ENCODE measurements at places on chromosomes 3 and 15.

GRCh38 chr3:186534113-186534669, 10.0 kb downstream of the CRYGS start:
- no peak for DNase-seq

GRCh38 chr3:41304593-41304992, 105.3 kb downstream of the CTNNB1 start:
- DNase-seq, result no peak

DNA sequence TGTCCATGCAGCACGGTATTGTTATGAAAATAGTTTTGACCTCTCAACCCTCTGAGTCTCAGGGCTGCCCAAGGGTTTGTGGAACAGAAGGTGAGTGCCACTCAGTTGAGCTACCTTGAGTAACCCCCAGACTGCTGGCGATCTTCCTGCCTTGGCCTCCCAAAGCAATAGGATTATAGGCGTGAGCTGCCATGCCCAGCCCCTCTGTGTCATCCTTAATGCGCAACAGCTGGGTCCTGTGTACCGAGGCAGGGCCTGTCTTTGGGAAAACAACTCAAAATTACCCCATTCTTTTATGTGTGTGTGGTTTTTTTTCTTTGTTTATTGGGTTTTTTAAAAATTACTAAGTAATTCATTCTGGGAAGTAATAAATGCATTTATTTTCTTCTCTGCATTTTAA, 78.3 kb upstream of the TPM1 start:
- DNase-seq, result no peak

- no peak for DNase-seq
Observed at GRCh38 chr3:169992781-169993180, 26.2 kb downstream of the SEC62 start.

DNA sequence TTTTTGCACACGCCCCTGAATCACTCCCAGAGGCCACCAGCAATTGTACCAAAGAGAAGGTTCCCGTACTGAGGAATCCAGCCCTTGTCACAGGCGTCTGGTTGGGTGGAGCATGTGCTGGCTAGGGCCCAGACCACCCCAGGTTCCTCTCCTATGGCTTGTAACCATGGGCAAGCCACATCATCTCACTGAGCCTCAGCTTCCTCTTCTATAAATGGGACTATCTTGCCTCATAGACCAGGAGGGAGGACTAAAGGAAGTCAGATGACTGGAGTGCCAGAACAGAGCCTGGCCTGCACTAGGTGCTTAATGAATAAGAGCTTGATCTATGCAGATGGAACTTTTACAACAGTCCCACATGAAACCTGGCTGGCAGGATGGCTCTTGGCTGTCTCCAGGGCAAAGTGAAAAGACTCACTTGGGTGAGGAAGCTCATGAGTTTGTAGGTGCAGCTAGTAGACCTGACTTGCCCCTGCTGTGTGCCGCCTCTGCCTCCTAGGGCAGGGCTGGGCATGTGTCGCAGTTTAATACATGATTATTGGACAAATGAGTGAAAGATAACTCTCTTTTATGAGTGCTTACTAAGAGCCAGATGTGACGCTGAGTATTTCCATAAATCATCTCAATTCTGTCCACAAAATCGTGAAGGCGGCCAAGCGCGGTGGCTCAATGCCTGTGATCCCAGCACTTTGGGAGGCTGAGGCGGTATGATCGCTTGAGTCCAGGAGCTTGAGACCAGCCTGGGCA, 29.3 kb downstream of the CTSH start:
- no peak for DNase-seq

DNA sequence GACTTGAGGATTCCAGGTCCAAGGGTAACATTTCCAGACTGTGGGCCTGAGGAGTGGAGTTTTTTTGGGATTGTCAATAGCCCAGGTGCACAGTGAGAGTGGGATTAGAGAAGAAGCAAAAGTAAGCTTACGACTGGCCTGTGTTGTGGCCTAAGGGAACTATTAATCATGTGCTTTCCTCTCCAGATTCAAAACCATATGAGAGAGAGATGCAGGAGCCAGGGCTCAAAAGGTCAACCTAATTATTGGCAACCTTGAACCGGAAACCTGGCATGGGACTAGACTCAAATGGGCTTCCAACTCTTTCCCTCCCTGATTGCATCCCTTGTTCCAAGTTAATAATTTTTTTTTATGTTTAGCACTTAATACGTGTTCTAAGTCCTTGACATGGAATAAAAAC, 242.1 kb upstream of the THRB start:
- no peak for DNase-seq

- DNase-seq, result no peak
Observed at GRCh38 chr15:58548308-58549012, 116.7 kb downstream of the LIPC start.

DNA sequence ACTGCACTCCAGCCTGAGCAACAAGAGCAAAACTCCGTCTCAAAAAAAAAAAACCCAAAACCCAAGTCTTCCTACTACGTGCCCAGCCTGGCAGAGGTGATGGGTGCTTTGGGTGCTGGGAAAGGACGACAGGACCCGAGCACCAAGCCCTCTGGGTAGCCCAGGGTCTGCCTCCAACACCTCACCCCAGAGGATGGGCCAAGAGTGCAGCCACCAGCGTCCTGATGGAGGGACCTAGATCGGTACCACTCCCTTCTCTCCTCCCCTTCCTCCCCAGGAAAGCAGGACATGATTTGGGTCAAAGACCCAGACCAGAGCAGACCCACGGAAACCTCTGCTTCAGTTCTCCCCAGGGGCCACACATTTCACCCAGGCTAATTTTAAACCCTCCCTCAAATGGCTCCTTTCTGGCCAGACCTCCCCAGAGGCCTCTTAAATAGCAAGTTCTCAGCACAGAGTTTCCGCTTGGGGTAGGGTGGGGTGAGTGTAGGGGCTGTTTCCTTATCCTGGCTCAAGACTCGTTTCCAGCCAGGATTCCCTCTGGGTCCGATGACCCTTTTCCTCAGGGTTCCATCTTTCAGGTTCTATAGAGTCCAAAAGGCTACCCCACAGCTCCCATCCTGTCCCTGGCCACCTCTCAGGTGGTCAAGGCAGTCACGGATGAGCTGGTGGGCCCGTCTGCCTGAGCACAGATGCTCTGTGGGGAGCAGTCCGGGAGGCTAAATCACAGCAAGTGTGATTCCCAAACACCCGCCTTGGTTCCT, 20.5 kb downstream of the RBPMS2 start:
- DNase-seq, result no peak

- no peak for DNase-seq
Observed at GRCh38 chr3:161401389-161401788, 30.1 kb upstream of the SPTSSB start.

- DNase-seq, result no peak
Observed at GRCh38 chr3:25472153-25472552, 44.1 kb downstream of the RARB start.

DNA sequence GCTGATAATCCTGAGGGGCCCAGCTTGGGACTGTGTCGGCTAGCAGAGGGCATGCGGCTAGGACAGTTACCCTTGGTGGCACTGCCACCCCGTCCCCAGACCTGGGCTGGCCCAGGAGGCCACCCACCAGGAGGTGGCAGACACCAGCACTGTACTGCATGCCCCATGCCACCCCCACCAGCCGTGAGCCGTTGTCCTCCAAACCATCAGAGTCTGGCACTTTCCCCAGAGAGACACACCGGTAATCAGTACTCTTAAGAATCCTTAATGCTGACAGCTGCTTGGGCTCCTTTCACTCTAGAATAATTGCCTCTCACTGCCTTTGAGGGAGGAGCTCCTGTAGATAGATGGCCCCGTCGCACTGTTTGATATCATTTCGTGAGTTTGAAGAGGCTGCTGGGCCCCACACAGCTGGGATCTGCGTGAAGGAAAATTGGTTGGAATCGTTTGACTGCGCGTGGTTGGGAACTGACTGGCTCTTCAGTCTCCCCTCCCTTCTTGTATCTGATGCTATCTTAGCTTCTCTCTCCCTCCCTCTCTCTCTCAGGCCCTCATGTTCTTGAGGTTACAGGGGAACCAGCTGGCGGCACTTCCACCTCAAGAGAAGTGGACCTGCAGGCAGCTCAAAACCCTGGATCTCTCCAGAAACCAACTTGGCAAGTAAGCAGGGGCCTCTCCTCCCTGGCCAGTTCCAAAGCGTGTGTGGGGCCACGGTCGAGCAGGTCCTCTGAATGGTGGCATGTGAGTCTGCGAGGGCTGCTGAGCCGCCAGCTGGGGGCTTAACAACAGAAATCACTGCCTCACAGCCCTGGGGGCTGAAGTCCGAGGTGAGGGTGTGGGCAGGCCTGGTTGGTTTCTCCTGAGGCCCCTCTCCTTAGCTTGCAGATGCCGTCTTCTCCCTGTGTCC, 94.9 kb downstream of the LRRK1 start:
- DNase-seq, result no peak

- no peak for DNase-seq
Observed at GRCh38 chr3:29384640-29385039, 103.8 kb downstream of the RBMS3 start.

- no peak for DNase-seq
Observed at GRCh38 chr15:62079594-62079993, 12.8 kb downstream of the C2CD4A start.

DNA sequence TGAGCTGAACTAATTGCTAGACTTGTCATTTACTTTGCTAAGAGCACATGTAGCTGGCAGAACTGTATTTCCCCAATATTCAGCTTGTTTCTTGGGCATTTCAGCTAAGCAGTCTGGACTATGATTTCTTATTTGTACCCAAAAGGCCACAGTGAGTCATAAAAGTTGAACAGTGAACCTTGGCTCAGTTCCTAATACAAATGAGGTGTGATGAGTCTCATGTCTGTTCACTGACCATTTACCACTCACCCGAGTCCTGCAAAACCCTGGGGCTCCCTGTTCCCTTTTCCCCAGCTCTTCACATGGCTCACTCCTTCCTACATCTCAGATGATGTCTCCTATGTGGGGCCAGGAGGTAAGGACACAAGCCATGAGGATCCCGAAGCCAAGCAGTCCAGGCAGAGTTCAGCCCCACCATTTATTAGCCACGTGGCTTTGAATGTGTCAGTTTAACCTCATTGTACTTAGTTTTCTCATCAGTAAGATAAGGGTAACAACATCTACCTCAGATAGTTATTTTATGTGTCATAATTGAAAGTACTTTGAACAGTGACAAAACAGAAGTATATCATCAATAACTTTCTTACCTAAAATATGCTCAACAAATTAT, 239.3 kb downstream of the IL5RA start:
- no peak for DNase-seq

DNA sequence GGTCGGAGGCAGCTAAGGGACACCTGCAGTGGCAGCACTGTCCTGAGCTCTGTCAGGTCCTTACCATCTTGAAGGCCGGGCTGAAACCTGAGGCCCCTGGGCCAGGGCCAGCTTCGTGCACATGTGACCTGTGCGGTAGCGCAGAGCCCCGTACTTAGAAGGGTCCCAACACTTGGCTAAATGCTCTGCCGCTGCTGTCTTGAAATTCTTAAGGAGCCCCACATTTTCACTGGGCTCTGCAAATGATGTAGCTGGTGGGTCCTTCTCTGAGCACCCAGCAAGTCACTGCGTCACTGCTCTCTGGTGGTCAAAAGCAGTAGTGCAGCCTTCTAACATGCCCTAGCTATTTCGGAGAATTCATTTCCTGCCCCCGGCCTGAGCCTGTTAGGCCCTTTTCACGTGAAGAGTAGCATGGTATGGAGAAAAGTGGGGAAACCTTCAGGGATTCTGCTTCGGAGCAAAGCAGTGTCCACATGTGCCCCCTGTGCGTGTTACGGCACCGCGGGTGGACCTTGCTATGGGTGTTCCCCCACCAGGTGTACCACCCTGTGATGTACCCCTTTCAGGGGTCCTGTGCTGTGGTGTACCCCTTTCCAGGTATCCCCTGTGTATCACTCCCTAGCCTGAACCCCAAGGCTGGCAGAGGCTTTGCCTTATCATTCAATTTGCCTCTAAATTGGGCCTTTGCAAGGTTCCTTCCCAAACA, 79.7 kb downstream of the TMEM266 start:
- DNase-seq, result peak; percentile 36

- DNase-seq, result no peak
Observed at GRCh38 chr3:141450727-141451375, 36.0 kb upstream of the RASA2 start.

DNA sequence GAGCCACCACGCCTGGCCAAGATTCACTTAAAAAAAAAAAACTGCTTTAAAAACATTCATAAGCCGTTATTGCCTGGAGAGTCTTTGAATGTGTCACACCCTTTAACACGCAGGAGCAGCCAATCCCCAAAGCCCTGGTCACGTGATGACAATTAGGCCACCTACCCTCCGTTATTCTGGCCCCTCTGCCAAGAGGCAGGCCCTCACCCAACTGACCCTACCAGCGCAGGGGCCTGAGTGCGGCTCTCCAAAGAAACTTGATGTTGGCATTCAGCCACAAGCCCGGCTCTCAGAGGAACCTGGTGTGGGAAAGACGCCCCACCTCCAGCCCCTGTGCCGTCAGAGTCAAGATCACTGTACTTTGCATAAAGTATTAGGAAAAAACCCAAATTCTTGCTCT, 11.6 kb upstream of the MUC4 start:
- no peak for DNase-seq

- no peak for DNase-seq
Observed at GRCh38 chr3:9151240-9151639, 98.2 kb downstream of the SRGAP3 start.

- DNase-seq, result no peak
Observed at GRCh38 chr3:179299999-179300613, 22.7 kb upstream of the ZNF639 start.

GRCh38 chr3:10435850-10436249, 69.5 kb downstream of the ATP2B2 start:
- DNase-seq, result no peak

- DNase-seq, result no peak
Observed at GRCh38 chr3:162678941-162679340, 1182.3 kb downstream of the OTOL1 start.

DNA sequence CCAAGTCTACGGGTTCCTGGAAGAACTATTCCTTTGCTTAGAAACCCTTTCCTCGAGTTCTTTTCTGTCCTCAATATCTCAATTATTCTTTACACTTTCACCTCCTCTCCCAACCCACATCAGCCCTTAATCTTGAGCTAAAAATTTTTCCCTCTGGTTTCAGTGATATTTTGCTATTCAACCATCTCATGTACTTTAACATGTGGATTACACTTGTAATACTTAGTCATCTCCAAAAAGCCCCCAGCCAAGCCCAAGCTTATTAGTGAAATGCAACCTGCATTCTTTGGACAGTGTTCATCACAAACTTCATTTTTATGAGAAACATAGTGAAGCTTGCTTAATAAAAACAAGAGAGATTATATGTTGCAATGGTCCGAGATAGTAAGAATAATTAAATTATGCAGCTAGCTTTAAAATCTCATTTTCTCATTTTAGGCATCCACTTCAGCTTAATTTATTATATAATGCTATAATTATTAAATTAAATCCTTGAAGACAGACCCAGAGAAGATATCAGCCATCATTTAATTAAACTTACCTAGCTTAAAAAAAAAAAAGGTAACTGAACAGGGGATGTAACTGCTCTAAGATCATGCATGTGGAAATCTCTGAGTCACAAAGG, 534.5 kb upstream of the TBL1XR1 start:
- no peak for DNase-seq

DNA sequence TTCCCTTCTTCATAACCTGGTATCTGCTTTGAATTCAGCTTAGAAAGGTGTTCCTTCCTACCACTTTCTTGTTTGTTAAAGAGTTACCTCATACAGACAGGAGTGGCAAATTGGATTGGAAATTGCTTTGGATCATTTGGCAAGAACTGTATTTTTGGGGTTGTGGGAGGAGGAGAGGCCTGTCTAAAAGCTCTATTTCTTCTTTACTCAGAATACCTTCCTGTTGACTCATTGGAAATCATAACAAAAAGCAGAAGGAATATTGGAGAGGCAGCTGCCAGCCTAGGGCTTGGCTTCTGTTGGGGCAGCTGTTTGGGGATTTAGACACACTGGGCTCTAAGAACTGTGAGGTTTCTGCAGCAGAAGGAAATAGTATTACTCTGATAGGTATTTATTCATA, 14.2 kb downstream of the IQGAP1 start:
- DNase-seq, result no peak
